ENCODE measurements at places on chromosomes 4 and X. TPM values are rescaled to one million over a fixed set of nuclear protein-coding genes. Genes with fewer than 3 reads are reported as not detected.

The INPP4B gene
- total RNA-seq, result 78.7 TPM

The SMIM31 gene
- not detected for total RNA-seq

The IL2RG gene
- total RNA-seq, result 518 TPM

The EVC gene
- 0.34 TPM for total RNA-seq

The NUDT9 gene
- 8.9 TPM for total RNA-seq

The DGKK gene
- total RNA-seq, result not detected
